ENCODE measurements at places on chromosomes 2 and 18.

DNA sequence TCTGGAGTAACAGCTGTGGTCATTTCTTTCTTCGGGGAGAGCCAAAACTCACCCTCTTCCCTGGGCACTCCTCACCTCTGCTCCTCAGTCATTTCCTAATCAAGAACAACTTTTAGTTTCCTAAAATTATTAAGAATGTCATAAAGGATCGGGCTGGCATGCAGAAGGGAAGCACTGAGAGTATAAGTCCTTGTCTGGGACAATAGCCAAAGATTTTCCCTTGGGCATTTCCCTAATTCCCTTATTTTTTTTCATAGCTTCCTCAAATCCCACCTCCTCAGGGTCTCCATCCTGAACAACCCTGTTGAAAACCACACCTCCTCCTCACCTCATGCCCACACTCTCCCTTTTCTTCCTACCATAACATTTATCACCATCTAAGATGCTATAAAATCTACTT is 115.0 kb downstream of the MREG start:
- DNase-seq = no peak

- no peak for DNase-seq
Measured at GRCh38 chr2:117957616-117958015, 56.3 kb downstream of the CCDC93 start.

DNA sequence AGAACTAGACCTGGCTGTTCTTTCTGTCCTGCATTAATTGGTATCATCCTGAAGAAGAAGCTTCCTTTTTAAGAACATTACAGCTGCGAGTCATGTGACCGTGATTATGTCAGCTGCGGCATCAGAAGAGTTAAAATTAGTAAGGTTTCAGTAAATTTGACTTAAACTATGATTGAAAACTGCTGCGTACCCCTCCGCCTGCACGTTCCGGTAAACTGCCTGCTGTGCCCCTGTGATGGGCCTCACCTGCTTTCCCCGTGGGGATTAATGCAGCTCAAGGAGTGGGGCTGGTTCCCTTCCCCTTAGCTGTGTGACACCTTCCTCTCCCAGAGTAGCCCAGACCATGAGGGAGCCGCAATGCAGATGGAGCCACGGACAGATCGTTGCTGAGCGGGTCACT is 36.1 kb upstream of the MYO3B start:
- peak; percentile 42 for DNase-seq

DNA sequence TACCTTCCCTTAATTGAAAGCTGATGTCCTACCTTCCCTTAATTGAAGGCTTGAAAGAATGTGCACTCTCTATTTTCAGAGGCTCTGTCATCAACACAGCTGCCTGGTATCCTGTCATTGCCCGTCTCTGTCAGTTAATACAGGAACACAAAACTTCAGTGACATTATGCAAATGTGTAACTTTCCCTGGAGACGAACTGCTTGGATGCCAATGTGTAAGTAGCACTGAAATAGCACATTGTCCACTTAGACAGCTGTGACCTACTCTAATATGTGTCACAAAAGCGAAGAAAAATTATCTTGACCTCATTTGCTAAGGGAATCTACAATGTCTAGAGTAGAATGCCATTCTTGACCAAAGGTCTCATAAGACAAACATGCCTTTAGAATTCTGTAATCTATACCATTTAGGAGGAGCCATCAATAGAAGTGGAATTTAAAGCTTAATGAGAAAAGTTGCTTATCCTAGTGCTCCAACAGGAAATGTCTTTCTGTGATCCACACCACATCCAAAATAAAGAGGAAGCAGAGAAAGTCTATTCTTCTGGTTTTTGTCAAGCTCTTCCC is 138.1 kb downstream of the BARD1 start:
- no peak for DNase-seq

- no peak for DNase-seq
Measured at GRCh38 chr2:176112375-176113302, 3.9 kb upstream of the HOXD10 start.
